ENCODE measurements at places on chromosomes 12 and 14.
A peak's percentile ranks its signal among the peaks of the same experiment; 100 is the strongest.

- no peak for DNase-seq
These were observed 5.4 kb upstream of the SLC22A17 start for GRCh38 chr14:23358042-23358441.

- DNase-seq = peak; percentile 60
These were observed 1.5 kb downstream of the IRF2BPL start for GRCh38 chr14:77026930-77027537.

GRCh38 chr14:74417611-74418010 is 8.4 kb downstream of the SYNDIG1L start:
- DNase-seq = no peak

GRCh38 chr12:124316257-124316900 is 21.5 kb downstream of the RFLNA start:
- DNase-seq = no peak

DNA sequence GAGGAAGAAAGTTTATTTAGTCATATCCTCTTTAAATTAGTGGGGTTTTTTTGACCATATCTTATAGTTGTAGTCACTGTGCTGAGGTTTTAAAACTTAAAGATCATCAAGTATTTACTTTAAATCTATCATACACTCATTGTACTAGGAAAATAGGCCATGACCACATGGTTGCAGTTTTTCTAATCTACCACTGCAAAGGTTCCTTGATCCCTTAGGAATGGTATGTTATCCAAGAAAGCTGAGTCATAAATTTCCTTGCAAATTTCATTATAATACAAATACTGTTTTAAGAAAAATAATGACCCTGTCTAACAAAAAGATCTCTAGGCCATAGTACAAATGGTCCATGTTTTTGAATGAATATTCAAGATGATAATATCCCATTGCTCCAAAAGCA is 74.7 kb downstream of the DBX2 start:
- DNase-seq = no peak

GRCh38 chr14:23172096-23172495 is 11.4 kb downstream of the SLC7A8 start:
- DNase-seq = no peak

DNA sequence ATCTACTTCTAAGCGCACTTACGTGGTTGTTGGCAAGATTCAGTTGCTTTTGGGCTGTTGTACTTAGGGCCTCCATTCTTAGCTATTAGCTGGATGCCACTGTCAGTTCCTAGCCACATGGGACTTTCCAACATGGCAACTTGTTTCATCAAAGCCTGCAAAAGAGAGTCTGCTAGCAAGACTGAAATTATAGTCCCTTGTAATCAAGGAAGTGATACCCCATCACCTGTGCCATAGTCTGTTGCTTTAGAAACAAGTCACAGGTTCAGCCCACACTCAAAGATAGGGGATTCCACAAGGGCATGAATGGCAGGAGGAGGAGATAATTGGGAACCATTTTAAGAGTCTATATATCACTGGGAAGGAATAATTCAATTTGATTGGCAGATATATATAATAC is 27.1 kb upstream of the SLC17A8 start:
- DNase-seq = no peak

- no peak for DNase-seq
These were observed 3.9 kb downstream of the NACA start for GRCh38 chr12:56721216-56721615.

DNA sequence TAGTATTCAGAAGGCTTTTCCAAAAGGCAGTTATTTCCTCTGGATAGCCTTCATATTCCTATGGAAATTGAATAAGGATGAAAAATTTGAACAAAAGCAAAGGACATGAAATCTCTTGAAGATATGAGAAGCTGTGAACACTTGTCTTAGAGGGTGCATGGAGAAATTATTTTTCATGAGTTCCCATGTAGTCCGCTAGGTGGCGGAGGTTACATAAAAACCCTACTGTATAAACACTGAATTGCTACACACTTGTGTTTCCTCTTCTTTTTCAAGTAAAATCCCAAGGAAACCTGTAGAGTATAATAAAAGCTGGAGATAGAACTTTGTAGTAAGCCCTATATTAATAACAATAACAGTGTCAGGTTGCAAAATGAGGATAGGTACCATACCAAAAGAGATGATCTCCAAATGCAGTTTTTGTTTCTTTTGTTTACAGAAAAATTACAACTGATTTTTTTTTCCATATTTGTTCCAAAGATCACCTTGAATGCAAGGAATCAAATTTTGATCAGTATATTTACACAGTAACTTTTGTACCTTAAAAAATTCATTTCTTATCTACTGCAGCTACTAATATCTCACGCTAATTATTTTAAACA is 37.8 kb upstream of the OR4E1 start:
- no peak for DNase-seq

DNA sequence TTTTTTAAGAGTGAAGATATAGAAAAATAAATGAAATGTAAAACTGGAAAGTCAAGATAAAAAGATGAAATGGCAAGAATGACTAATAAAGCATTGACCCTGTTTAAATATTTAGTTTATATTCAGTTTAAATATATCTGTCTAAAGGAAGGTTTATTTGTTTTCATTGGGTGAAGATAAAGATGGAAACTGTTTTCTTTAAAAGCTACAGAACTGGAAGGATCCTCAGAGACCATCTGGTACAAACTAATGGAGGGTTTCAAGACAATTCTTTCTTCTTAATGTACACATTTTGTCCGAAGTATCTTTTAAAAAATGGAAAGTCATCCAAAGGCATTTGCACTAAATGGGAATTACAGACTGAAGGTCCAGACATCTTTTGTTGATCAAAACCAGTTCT is 142.6 kb downstream of the EPS8 start:
- DNase-seq = no peak

DNA sequence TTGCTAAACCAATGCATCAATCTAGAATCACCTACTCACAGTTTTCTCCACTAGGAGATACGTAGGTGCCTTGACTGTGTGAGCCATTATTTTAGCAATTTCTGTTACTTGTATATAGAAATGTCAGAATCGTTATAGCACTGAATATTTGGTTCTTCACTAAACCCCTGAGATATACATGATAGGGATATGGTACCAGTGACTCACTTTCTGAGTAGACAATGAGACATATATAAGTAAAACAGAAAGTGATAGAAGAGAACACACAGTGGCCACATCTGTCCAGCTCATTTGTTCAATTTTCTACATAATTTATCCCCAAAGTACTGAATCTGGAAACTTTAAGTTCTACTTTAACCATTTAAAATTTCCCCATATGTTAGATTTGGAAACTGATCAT is 1505.5 kb upstream of the TMEM132C start:
- DNase-seq = no peak

GRCh38 chr12:124338448-124338847 is 43.6 kb downstream of the RFLNA start:
- DNase-seq = no peak

GRCh38 chr14:32601906-32602305 is 272.8 kb downstream of the AKAP6 start:
- DNase-seq = no peak

GRCh38 chr14:70086685-70087379 is 101.9 kb downstream of the SLC8A3 start:
- no peak for DNase-seq

GRCh38 chr14:58954052-58954451 is 234.4 kb upstream of the DAAM1 start:
- no peak for DNase-seq

DNA sequence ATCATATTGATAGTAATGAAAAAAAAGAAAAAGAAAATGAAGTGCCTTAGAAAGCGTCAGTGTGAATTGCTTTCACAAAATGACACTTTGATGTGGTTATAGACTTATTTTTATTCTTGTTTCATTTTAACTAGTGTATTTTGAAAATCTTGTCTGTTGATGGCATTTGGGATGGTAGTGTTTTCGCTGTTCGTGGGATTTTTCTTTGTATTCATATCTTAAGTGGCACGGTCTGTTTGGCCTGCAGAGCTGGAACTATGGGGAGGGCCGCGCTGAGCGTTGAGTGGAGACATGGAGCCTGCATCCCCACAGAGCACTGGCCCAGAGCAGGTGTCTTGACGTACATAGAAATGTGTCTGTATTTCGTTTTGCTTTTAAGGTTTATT is 61.6 kb downstream of the WDR20 start:
- no peak for DNase-seq

DNA sequence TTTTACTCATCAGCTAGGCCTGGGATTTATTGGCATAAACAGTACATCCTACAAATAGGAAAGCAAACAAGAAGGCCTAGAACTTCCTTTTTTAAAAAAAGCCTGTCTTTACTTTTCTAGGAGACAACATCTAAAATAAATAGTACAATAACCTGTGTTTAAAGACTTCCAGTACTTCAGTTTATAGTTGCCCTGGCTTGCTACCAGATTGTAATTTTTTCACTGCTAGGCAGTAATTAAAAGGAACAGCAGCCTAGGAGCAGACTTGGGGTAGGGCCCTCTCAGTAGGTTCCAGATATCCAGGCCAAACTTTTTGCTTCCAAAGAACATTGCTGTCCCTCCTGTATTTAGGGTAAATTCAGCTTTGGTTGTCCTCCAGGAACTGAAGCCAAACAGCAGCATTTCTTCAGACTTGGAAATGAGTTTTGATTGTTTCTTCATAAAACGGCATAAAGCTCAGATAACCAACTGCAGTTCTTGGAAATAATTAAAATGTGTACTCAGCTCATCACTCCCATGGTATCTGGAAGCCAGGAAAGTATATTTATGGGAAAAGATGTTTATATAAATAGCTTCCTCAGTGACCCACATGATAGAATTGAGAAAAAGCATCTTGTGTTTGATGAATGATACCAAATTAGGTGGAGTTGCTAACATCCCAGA is 61.7 kb downstream of the PPP1R36 start:
- no peak for DNase-seq

DNA sequence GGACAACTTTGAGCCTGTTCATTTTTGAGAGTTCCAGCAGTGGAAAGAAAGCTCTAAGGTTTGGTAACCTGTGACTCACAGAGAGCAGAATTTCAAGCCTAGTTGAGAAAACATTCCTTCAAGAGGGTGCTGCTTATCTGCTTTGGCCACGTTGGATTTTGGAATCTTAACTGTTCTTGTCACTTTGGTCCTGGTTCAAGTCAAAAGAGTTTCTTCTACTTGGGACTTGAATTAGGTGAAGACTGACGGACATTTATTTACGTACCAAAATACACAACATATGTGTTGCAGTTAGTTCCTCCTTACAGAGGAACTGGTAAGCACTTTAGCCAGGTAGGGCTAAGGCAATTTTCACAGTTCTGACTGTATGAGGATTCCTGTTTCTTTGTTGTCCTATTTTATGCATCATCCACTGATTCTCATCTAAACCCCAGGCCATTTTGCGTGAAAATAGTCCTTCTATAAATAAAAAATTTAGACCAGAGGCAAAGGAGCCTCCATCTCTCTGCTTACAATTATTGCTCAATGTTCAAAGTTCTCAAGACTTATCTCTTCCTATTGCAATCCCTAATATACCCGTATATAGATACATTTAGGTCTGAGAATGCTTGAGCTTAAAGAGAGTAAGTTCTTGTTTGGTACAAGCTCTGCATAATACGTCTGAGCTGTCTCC is 580.9 kb downstream of the DIO2 start:
- no peak for DNase-seq

- DNase-seq = no peak
These were observed 112.8 kb downstream of the LLPH start for GRCh38 chr12:66017736-66018135.

GRCh38 chr14:92014040-92014439 is 25.8 kb downstream of the TRIP11 start:
- DNase-seq = no peak

DNA sequence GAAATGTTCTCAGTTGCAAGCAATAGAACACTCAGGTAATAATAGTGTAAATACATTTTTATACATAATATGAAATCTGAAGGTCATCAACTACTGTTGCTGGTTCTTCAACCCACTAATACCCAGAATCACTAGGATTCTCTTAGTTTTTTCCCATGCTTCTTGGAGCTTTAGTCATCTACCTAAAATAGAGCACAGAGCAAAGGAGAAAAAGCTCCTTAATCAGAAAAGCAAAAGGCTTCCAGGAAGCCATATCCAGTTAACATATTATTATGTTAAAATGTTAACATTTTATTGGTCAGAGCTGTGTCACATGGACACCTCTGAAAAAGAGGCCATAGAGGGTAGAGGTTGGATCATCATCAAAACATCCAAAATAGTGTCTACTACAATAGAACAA is 57.0 kb downstream of the CCER1 start:
- DNase-seq = no peak

DNA sequence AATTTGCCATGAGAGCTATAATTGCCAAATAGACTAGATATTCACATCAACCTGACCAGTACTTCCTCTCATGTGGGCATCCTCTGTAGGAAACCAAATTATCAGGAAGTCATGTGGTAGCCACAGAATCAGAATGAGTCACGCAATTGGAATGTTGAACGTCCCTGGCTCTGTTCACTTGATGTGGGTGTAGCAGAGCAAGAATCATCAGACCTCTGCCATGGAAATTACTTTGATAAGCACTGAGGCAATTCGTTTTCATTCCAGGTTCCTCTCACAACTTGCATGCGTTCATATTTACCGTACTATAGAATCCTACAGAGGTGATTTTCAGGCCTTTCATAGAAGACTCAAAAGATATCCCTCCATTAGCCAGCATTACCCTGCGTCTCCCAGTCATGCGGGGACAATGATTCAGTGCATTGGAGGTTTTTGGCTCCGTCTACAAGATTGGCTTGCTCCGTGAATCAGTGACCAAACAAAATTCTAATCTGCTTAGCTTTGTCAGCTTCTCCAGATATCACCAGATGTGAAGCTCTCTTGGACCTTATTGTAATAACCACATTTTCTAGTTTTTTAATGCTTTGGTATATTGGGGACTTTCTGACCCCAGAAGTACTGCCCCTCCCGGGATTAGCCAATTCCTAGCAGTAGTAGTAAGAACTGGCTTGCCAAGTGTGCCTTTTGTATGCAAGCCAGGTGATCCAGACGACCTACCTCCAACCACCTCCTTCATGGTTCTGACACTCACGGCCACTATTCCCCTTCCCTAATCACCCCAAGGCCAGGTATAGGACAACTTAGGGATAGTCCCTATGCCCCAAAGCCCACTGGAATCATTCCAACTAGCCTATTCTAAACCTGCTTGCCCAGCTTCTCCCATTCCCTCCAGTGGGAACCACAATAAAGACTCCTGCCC is 133.4 kb downstream of the KICS2 start:
- DNase-seq = no peak
